ENCODE measurements at places on chromosomes 7 and 10.
A peak's percentile ranks its signal among the peaks of the same experiment; 100 is the strongest.

DNA sequence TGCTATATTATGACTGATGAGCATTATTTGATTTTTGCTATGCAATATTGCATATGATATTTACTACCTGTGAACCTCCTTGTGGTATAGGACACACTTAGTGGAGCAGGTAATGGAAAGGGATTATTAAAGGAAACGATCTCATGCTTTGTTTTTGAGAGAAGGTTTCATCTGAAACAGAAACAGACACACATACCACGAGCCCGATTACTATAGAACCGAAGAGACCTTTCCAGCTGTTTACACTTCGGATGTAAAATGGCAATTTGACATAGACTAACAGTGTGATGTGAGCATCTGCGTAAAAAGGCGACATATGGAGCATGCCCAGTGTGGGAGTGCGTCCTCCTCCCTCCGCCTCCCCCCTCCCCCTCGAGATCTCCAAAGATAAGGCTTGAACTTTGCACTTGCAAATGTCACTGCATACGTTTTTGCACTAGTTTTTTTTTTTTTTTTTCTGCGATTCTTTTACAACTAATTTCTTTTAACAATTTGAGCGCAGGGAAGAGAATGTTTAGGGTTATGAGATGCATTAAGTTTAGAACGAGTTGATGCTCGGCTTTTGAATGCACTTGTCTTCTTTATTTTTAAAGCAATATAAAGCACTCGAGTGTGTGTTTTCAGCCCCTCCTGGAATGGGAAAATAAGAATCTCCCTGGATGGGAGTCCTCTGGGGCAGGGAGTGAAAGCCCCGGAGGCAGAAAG lies 251.0 kb downstream of the NSUN6 start:
- DNase-seq: peak; percentile 1

- no peak for DNase-seq
Observed at GRCh38 chr10:112815269-112816032, 134.6 kb upstream of the TCF7L2 start.

DNA sequence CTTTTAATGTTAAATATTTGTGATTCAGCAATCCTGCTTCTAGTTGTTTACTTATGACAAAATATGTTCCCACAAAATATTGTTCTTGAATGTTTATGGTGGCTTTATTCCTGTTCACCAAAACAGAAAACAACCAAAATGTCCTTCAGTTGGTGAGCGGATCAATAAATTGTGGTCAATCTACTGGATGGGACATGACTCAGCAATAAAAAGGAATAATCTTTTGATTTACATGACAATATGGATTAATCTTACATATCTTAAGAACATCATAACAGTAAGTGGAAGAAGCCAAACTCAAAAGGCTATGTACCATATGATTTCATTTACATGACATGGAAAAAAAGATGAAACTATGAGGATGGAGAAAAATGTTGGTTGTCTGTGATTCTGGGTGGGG lies 691.3 kb upstream of the GHITM start:
- DNase-seq: no peak

DNA sequence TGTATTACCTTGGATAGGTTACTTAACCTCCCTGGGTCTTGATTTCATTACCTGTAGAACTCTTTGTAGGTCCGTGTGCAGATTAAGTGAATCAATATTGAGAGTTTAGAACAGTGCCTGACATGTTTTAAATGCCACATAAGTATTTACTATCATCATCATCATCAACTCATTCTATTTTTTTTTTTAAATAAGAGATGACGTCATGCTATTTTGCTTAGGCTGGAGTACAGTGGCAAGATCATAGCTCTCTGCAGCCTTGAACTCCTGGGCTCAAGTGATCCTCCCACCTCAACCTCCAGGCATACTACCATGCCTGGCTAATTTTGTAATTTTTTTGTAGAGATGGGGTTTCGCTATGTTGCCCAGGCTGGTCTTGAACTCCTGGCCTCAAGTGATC lies 132.0 kb upstream of the FZD8 start:
- DNase-seq: no peak

- peak; percentile 2 for DNase-seq
Observed at GRCh38 chr10:50224330-50224952, 26.9 kb downstream of the ASAH2 start.

DNA sequence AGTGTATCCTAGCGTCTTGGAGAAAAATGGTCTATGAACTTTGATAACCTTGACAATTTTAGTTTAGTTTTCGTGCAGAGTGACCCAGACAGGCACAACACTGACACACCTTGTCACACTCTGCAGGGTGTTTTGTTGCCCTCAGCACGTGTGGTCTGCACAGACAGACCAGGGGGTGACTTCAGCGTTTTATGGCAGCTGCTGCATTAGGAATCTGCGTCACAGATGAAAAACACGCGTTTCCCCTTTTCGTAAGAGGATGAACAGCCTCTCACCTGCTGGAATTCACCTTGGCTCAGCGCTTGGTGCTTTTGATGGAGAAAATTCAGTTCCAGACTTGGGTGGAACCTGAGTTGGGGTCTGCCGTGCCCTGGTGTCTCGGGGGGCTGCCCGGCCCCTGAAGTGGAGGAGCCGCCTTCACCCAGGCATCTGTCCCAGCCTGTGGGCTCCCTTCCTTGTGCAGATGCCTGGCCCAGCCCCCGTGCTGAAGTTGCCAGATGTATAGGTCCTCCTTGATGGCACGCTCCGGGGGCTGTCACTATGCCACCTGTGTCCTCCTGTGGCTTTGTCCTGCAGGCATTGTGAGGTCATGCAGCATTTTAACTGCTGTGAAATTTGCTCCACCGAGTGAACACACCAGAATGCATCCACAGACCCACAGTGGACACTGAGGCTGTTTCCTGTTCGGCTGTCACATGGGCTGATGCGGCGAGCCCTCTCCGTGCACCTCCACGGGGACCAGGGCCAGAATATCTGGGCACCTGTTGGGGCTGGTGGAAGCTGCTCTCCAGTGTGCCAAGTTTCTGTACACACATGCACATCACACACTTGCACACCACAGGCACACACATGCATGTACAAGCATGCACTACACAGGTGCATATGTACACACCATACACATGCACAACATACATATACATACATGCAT lies 18.3 kb downstream of the INPP5A start:
- DNase-seq: no peak

- DNase-seq: no peak
Observed at GRCh38 chr7:45606050-45606449, 31.9 kb downstream of the ADCY1 start.

GRCh38 chr10:49608166-49609005 lies 1.7 kb upstream of the SLC18A3 start:
- DNase-seq: no peak

DNA sequence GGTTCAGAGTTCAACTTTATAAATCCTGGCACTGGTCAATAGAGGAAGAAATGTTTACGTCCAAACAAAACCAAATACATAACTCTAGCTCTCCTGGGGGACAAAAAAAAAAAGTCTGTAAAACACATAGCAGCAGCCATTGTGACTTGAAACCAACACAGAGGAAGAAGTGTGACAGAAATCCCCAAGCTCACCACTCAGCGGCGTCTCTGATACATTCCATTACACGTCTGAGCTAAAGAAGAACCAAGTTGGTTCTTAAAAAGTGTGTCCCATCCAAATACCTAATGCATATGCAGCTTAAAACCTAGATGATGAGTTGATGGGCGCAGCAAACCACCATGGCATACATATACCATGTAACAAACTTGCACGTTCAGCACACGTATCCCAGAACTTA lies 58.3 kb upstream of the NANOS1 start:
- DNase-seq: no peak

GRCh38 chr10:86063341-86063740 lies 303.3 kb downstream of the GRID1 start:
- no peak for DNase-seq

DNA sequence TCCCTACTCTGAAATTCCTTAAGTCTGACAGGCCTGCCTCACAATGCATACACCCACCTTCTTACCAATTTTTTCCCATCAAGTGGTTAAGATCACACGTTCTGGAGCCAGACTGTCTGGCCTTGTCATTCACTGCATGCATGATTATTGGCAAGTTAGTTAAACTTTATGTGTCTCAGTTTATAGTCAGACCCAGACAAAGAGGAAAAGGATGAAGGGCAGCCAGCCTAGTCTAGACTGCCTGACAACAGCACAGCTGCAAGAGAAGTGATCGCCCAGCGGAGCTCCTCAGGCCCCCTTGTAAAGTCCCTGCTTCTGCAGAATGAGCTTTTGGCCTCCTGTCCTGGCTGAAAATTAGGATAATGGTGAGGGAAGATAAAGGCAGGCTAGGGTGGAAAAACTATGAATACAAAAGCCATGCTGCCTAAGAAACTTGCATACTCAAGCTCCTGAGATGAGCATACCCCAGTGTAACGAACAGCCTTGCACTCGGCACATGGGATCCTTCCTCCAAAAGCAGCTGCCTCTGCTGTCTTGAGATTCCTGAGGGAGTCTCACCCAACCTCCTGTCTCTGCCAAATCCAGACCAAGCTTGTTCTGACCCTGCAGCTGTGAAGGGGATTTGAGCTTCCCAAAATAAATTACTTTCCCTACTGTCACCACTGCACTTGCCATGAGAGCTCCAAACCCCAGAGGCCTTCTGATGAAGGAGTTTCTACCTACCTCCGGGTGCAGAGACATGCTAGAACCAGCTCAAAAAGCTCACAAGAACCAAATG lies 26.7 kb upstream of the MRLN start:
- DNase-seq: no peak

DNA sequence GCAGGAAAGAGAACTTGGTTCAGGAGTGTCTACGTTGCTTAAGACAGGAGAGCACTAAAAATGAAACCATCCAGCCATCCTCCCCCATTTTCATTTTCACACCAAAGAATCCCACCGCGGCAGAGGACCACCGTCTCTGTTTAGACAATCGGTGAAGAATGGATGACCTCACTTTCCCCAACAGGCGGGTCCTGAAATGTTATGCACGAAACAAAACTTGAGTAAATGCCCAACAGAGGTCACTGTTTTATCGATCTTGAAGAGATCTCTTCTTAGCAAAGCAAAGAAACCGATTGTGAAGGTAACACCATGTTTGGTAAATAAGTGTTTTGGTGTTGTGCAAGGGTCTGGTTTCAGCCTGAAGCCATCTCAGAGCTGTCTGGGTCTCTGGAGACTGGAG lies 1.4 kb upstream of the IL6 start:
- no peak for DNase-seq

DNA sequence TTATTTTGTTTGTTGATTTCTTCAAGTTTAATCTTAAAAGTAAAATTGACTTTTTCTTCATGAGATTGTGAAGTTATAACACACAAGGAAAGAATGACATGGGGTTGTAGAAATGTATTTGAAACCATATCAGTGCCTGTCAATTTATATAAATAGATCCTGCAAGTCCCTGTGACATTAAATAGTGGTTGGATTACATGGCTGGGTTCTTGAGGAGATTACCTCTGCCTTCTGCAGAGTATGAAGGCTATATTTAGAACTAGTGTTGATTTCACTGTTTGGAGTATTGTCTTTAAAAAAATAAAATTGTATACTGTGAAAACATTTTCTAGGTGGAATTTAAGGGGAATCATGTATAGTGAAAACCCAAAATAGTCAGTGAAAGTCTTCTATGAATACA lies 385.8 kb upstream of the SMIM30 start:
- no peak for DNase-seq

DNA sequence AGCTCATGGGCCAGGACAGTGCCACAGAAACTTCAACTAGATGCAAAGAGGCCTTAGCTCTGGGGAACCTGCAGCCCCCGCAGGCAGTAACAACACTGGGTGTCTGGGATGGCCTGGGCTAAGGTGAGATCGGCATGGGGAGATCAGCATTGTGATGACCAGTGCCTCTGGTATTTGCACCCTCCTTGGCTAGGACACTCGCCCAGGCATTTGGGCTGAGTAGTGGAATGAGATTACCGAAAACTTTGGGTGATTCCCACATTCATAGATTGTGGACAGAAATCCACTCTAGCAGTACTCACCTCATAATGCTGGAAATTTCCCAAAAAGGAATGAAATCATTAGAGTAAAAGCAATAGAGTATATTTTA lies 70.6 kb upstream of the ZMIZ2 start:
- DNase-seq: no peak

GRCh38 chr7:2248984-2249694 lies 7.1 kb downstream of the NUDT1 start:
- peak; percentile 15 for DNase-seq

- no peak for DNase-seq
Observed at GRCh38 chr10:117968354-117969182, 78.2 kb downstream of the RAB11FIP2 start.

- no peak for DNase-seq
Observed at GRCh38 chr10:83127942-83128575, 1011.2 kb upstream of the GHITM start.

- no peak for DNase-seq
Observed at GRCh38 chr7:40827222-40828085, 692.6 kb downstream of the SUGCT start.

- DNase-seq: no peak
Observed at GRCh38 chr10:133361773-133362441, 4.1 kb upstream of the FUOM start.

DNA sequence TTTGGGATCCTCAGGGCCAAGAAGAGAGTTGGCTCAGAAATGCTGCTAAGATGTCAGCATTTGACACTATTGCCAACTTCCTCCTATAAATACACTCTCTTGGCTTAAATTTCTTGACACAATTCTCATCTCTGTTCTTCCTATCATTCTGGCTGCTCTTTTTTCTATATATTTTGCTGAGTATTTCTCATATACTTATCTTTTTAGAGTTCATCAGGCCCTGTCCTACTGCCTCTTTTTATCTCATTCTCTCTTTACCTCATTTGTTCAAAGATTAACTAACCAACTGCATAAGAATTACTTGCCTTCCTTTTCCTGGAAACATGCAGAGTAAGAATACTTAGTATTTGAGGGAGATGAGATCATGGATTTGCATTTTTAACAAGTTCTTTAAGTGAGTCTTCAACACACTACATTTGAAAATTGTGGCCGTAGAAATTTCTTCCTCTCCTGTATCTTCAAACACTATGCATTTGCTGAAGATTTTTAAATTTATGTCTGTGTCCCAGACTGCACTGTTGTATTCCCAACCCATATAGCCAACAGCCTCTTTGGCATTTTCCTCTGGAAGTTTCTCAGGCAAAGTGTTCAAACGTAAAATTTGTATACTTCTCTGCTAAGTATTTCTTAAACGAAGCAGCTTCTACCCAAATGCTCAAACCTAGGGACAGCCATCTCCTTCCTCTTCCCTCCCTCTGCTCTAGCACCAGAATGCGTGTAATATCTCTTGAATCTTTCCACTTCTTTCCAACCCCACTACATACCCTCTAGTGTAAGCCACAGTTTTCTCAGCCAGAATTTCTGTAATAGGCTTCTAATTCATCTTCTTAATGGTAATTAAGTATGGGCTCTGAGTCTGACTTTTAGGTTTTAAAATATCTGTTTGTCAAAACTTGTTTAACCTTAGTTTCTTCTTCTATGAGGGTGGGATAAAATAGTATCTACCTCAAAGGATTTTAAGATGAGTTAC lies 35.5 kb downstream of the ARL4A start:
- no peak for DNase-seq

DNA sequence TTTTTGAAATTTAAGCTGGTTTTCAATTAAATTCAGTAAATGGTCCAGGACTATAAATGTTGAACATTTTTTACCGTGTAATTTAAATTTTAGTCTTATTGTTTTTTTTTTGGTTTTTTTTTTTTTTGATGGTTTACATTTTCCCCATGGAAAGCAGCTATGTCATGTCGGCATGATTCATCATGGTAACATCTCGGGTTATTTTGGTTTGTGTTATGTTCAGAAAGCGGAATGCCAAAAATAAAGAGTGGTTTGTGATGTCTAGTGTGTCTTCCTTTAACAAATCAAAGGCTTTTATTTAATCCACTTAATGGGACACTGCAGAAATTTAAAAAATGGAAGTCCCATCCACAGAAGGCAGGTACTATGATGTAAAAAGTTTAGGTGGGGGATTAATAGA lies 58.5 kb downstream of the TRUB1 start:
- no peak for DNase-seq

GRCh38 chr7:123798532-123799188 lies 46.3 kb upstream of the HYAL4 start:
- no peak for DNase-seq

Data from activated T-cell treated with anti-CD3 and anti-CD28 coated beads for 48 hours (primary cell).